ENCODE measurements at places on chromosomes 6 and 20. TPM values are rescaled to one million over a fixed set of nuclear protein-coding genes. Genes with fewer than 3 reads are reported as not detected.

The NINL gene
- 0.64 TPM for polyA plus RNA-seq

The EFCAB8 gene
- polyA plus RNA-seq = not detected

The POM121L2 gene
- polyA plus RNA-seq = not detected

The CFAP206 gene
- polyA plus RNA-seq = not detected

The FOXS1 gene
- polyA plus RNA-seq = not detected

DNA sequence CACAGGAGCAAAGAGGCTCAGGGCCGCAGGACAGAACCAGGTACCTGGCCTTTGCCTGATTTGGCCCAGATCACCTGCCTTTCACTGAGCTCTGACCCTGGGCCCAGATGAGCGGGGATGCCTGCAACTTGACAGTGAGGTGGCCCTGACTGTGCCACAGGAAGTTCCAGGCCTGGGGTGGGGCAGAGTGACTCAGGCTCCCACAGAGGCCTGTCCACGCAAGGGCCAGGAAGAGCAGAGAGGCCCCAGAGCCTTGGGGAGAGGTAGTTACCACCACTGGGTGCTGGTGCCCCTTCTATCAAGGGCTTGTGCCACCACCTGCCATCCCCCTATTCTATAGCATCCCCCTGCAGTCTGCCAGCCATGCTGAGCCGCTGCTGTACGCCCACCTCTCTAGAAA is 4.1 kb upstream of the NOL4L start:
- H3K4me3 ChIP-seq = no peak overlapping the region
- H3K4me1 ChIP-seq = peaks cover 14% of the 10 kb centered on the region
- no peak for DNase-seq
- no peak overlapping the region for H3K27ac ChIP-seq
- no peaks in the 10 kb centered on the region for H3K27me3 ChIP-seq
- no peaks in the 10 kb centered on the region for H3K36me3 ChIP-seq

GRCh38 chr6:167968091-167968490 is 29.4 kb upstream of the KIF25 start:
- H3K27ac ChIP-seq = no peak overlapping the region
- H3K27me3 ChIP-seq = no peaks in the 10 kb centered on the region
- H3K4me3 ChIP-seq = no peak overlapping the region
- no peaks in the 10 kb centered on the region for H3K4me1 ChIP-seq

DNA sequence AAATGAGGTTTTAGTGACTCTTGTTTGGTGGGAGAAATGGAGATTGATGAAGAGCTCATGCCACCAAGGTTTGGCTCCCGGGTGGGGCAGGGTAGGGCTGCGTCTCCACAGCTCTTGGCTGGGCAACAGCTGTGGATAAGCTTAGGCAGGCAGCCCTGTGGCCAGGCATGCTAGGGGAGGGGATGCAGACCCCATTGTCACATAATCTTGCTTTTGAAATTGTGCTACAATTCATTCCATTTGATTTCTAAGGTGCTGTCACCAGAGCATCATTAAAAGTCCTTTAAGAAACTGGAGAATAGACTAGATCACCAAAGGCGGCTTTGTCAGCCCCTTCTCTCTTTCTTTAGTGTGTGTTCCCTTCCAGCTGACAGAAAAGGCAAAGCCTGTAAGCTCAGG is 574.2 kb upstream of the JAG1 start:
- H3K4me1 ChIP-seq = no peaks in the 10 kb centered on the region
- no peak overlapping the region for H3K27ac ChIP-seq
- no peak for DNase-seq
- no peaks in the 10 kb centered on the region for H3K27me3 ChIP-seq
- no peaks in the 10 kb centered on the region for H3K36me3 ChIP-seq

DNA sequence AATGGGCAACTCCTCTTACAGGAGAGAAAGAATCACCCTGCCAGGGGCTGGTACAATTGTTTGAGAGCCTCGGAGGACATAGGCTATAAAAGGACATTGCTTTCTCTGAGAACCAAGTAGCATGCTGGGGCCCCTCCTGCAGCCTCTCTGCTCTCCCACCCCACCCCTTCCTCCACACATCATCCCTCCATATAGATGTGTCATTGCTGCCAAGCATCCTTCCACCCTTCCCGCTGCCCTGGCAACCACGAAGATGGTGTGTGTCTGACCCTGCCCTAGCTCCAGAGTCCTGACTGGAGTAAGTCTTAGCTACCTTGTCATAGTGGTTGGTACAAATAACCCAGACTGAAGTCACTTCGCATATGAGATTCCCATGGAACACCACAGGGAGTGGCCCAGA is 129.7 kb downstream of the SNX5 start:
- H3K4me1 ChIP-seq = no peaks in the 10 kb centered on the region
- no peak for DNase-seq
- H3K27me3 ChIP-seq = no peaks in the 10 kb centered on the region
- H3K4me3 ChIP-seq = no peak overlapping the region
- H3K27ac ChIP-seq = no peak overlapping the region

DNA sequence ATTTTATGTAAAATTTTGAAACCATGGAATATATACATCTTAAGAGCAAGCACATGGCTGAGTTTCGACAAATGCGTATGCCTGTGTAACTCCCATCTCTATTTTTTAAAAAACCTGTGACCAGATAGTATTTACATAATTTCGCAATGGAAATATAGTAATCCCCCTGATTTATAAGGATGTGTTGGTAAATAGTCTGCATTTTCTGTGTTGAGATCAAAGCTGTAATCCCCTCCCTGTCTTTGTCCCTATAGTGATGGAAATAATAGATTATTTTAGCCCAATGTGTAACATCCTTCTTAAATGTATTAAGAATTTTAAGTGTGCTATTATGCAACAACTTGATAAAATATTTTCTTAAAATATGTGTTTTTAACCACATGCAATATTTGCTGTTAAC is 267.3 kb downstream of the CDKAL1 start:
- H3K27me3 ChIP-seq = no peaks in the 10 kb centered on the region
- no peaks in the 10 kb centered on the region for H3K4me1 ChIP-seq
- DNase-seq = no peak
- H3K27ac ChIP-seq = no peak overlapping the region
- H3K4me3 ChIP-seq = no peak overlapping the region

DNA sequence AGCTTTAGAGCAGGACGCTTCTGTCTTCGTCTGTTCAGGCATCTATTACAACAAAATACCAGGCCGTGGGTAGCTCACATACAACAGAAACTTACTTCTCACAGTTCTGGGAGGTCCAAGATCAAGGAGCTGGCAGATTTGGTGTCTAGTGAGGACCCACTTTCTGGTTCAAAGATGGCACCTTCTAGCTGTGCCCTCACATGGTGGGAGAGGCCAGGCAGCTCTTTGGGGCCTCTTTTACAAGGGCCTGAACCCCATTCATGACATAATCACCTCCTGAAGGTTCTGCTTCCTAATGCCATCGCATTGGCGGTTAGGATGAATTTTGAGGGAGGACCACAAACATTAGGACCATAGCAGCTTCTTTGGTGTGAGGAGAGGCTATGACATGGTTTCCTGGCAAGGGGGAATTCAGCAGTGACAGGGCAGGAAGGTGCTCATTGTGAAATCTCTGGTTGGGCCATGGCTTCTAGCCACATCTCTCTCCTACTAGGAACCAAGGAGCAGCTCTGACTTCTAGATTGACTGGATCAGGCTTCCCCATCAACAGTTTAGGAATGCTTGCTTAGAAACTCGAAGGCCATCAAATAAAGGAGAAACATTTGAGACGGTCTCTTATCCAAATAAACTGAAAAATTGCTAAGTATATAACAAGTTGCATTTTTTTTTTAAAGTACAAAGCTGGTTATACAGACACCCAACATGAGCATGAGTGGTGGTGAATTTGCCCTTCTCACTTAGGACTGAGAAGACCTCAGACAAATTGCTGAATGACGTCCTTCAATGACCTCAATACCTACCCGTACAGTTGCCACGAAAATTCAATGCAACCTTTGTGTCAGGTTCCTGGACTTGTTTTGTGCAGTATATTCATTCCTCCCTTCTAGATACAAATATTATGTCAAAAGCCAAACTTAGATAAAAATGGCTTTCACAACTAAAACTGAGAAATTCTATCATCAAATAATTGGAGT is 140.7 kb downstream of the ZDHHC14 start:
- no peak for DNase-seq
- no peaks in the 10 kb centered on the region for H3K27me3 ChIP-seq
- no peak overlapping the region for H3K4me3 ChIP-seq
- no peaks in the 10 kb centered on the region for H3K36me3 ChIP-seq
- peak overlapping the region; percentile 17 for H3K27ac ChIP-seq
- no peaks in the 10 kb centered on the region for H3K4me1 ChIP-seq

- H3K36me3 ChIP-seq = no peaks in the 10 kb centered on the region
- no peaks in the 10 kb centered on the region for H3K4me1 ChIP-seq
- no peaks in the 10 kb centered on the region for H3K27me3 ChIP-seq
- H3K4me3 ChIP-seq = no peak overlapping the region
Observed at GRCh38 chr6:149014631-149015534, 268.1 kb downstream of the UST start.

DNA sequence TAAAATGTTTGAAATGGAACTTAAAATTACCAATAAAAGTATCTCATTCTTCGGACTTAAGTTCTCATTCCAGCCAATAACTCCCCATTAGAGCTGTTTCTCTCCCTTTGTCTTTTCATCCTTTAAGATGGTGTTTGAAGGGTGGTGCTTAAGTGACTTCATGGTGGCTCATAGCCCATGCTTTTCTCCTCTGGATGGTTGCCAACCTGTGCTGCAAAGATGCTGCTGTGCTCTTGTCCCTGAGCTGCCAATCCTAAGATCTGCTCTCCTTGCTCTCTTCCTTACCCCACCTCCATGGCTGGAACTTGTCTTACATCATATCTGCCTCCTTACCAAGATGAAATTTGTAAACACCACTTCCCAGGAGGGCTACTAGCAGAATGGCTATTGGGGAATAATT is 31.6 kb upstream of the PNRC1 start:
- H3K27ac ChIP-seq = no peak overlapping the region
- no peaks in the 10 kb centered on the region for H3K36me3 ChIP-seq
- no peaks in the 10 kb centered on the region for H3K4me1 ChIP-seq
- H3K27me3 ChIP-seq = no peaks in the 10 kb centered on the region
- no peak for DNase-seq

DNA sequence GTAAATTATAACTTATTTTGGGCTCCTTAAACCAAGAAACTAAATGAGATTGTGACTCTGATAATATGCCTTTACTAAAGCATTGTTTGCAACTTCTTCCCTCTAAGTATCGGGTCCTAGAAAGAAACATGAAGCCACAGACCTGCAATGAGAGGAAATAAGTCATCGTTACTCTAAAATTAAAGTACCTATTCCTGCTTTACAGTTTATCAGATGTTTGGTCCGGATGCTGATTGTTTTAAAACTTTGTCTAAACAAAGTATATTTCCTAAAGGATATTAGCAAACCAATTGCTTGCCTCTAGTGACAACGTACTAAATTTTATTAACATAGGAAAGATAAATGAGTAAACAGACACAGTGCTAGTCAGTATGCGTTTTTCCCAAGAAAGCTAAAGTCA is 216.8 kb downstream of the GJA1 start:
- no peak for DNase-seq
- no peak overlapping the region for H3K27ac ChIP-seq
- H3K4me3 ChIP-seq = no peak overlapping the region
- peaks cover 25% of the 10 kb centered on the region for H3K4me1 ChIP-seq

DNA sequence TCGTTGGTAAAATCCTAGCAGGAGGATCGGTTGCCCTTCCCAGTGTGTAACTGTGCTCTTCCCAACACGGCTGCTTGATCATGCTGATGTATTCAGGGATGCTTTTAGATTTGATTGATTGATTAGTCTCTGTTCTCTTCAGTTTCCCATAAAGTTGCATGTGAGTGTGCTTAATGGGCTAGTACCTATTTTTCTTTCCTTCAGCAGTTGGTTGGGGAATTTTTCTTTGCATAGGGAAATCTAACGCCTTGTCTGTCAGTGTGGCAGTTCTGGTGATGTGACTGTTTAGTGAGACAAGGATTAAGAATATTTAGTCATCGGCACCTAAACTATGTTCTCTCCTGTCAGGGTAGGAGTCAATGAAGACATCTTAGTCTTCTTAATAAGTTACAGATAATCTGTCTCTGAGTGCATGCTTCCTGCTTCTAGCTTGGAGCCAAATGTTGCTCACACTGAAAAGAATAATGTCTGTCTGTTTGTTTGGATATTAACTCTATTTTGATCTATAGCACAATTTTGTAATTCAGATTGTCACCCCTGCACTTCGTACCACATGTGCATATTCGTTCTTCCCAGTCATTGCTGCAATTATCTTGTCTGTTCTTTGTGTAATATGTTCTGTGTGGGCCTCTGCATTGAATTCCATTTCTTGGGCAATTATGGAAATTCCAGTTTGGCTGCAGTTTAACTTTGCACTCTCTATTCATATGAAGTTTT is 169.9 kb downstream of the EDN1 start:
- no peaks in the 10 kb centered on the region for H3K4me1 ChIP-seq
- H3K36me3 ChIP-seq = no peaks in the 10 kb centered on the region
- no peak overlapping the region for H3K27ac ChIP-seq
- no peak for DNase-seq
- no peak overlapping the region for H3K4me3 ChIP-seq

DNA sequence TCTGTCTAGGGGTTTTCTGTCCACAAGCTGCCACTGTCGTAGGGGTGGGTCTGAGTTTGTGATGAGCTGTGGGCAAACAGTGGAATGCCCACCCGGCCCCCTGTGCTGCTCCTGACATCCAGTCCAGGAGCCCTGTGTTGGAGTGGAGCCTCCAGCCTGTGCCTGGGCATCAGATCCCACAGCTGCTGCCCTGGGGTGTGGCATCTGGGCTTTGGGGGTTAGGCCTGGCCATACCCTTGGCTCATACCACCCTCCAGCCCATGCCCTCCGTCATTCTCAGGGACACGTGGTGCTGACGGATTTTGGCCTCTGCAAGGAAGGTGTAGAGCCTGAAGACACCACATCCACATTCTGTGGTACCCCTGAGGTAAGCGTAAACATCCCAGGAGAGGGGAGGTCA is 12.9 kb downstream of the SGK2 start:
- no peak overlapping the region for H3K27ac ChIP-seq
- no peaks in the 10 kb centered on the region for H3K27me3 ChIP-seq
- no peak overlapping the region for H3K4me3 ChIP-seq
- no peaks in the 10 kb centered on the region for H3K36me3 ChIP-seq
- DNase-seq = no peak

- H3K27me3 ChIP-seq = no peaks in the 10 kb centered on the region
- H3K36me3 ChIP-seq = no peaks in the 10 kb centered on the region
- DNase-seq = no peak
- H3K4me1 ChIP-seq = no peaks in the 10 kb centered on the region
- no peak overlapping the region for H3K27ac ChIP-seq
Observed at GRCh38 chr20:199996-200395, 10.5 kb upstream of the DEFB128 start.

- H3K4me3 ChIP-seq = no peak overlapping the region
- H3K4me1 ChIP-seq = no peaks in the 10 kb centered on the region
- no peak for DNase-seq
- H3K27ac ChIP-seq = no peak overlapping the region
- no peaks in the 10 kb centered on the region for H3K27me3 ChIP-seq
Observed at GRCh38 chr6:79750806-79751205, 119.7 kb downstream of the SH3BGRL2 start.

DNA sequence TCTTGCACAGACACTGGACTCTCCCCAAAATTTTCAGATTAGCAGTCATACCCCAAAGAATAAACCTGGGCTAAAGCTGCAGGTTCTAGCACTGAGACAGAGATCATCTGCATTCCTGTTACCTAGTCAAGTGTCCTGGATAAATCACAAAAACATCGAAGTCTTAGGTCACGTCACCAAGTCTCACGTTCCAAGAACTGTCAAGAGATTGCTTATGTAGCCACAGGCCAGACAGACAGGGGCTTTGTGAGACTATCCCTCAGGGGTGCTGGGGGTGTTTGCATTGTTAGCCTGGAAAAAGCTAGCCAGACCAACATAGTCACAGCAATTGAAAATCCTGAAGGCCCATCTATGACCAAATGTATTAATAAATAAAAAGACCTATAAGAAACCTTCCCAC is 243.1 kb upstream of the PREP start:
- peak overlapping the region; percentile 35 for H3K27ac ChIP-seq
- DNase-seq = no peak
- H3K4me1 ChIP-seq = peaks cover 70% of the 10 kb centered on the region

Measured in CD8-positive, alpha-beta memory T cell (primary cell).